ENCODE measurements at places on chromosomes 3 and 15. TPM values are rescaled to one million over a fixed set of nuclear protein-coding genes. Genes with fewer than 3 reads are reported as not detected.

GRCh38 chr15:101187820-101188636 lies 63.8 kb downstream of the CHSY1 start:
- no peak for DNase-seq

GRCh38 chr15:92149465-92149864 lies 244.2 kb upstream of the ST8SIA2 start:
- DNase-seq = no peak

DNA sequence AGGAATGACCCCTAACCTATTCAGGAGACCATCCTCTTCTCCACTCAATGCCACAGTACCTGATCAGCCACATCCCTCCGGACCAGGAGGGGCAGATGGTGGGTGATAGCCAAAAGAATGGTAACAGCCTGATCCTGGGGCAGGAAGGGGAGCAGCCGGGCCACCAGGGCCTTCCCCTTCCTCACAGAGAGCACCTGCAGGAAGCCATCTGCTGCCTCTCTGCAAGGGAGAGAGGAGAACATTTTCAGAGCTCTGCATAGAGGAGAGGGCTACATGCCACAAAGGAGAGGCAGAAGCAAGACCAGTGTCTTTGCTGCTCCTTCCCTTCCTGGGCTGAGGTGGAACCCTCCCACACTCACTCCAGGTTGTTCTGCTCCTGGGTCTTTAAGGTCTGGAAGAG lies 5.5 kb upstream of the SPG11 start:
- DNase-seq = no peak

ALPK3 gene
- 99.0 TPM for total RNA-seq

CCR3 gene
- not detected for total RNA-seq

Measured in right atrium auricular region (tissue), 2 donors.